ENCODE measurements at places on chromosomes 3 and 15.

- DNase-seq: no peak
Observed at GRCh38 chr3:124313621-124314020, 321.7 kb upstream of the ROPN1 start.

DNA sequence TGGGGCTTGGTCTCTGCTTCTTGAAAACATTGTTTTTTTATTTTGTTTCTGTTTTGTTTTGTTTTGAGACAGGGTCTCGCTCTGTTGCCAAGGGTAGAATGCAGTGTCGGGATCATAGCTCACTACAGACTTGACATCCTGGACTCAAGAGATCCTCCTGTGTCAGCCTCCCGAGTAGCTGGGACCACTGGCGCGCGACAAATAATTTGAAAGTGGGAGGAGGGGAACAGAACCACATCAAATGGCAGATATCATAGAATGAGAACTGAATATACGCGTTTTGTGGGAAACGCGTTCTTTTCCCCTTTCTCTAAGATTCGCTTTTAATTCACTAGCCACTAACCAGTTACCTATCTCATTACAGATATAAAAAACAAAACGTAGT is 641 bp upstream of the VPS13C start:
- DNase-seq: no peak

- DNase-seq: no peak
Observed at GRCh38 chr15:48647962-48648361, 2.5 kb upstream of the FBN1 start.

GRCh38 chr15:60397772-60398445 is at the start of gene ANXA2:
ANXA2 (minus strand) TSS chr15:60397986; CDS start chr15:60386075, 11,911 bp downstream.
- DNase-seq: peak; percentile 81

DNA sequence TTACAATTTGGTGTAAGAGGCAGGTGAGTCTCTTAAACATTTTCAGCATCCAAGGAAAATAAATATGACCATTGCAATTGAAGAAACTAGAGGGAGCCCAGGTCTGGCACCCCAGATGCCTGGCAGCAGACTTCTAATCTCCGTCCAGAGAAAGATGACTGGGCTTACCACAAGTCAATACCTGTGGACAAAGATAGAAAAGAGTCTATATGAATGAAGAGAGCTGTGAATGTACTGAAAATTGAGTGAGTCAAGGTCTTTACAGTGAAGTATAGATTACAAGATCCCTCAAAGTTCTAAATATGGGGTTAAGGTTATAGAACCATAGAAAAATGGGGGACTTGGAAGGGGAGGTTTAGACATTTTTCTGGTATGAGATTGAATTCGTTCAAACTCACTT is 827.4 kb upstream of the NR2F2 start:
- no peak for DNase-seq

DNA sequence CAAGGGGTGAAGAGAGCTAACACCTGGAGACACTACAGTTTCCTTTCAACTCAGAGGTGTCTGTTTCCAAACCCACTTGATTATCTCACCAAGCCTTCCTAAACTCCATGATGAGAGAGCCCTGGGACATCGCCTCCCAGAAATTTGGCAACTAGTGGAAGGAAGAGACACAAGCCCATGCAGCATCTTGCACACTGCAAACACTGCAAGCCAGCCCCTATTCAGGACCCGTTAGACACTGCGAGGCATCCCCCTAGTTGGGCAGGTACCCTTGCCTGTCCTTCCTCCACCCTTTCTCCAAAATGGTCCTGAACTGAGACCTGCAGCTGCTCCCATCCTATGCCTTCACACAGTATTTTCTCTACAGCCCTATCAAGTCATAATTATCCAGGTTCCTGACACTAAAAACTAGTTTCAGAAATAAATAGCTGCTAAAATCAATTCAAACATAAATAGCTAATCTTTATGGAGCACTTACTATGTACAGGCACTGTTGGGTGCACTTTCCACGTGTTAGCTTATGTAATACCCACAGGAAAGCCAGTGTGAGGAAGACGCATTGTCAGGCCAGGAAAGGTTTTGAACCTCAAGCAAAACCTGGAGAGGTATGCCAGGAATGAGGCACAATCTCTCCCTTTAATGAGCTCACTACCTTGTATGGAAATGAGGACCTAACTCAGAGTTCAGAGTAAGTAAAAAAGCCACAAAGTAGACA is 2.8 kb downstream of the MAGI1 start:
- no peak for DNase-seq

DNA sequence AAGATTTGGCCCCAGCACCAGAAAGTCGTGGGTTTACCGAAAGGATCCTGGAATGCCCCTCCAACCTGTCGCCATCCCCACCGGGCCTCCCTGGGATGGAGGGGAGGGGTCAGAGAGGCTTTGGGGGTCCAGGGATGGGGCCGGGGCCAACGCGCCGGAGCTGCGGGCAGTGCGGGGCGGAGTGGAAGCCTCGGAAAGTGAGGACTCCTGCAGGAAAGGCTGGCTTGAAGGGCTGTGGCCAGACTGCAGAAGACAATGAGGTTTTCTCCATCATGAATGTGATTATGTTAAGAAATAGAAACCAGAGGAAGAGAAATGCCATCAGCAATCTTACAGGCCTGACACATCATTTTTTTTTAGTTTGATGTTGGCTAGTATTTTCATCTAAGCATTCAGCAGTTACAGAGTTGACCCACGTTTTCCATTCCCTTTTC is 738 bp downstream of the YEATS2 start:
- peak; percentile 36 for DNase-seq

DNA sequence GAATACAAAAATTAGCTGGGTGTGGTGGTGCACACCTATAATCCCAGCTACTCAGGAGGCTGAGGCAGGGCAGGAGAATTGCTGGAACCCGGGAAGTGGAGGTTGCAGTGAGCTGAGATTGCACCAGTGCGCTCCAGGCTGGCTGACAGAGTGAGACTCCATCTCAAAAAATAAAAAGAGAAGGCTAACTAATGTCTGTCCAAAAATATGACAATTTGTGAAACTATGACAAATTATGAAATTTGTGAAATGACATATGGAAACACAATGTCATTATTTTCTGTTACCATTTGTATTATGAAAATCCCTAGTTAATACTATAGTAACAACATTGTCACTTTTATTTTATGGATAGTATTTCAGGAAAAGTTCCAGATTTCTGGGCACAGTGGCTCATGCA is 1306.3 kb upstream of the EPHA6 start:
- no peak for DNase-seq

DNA sequence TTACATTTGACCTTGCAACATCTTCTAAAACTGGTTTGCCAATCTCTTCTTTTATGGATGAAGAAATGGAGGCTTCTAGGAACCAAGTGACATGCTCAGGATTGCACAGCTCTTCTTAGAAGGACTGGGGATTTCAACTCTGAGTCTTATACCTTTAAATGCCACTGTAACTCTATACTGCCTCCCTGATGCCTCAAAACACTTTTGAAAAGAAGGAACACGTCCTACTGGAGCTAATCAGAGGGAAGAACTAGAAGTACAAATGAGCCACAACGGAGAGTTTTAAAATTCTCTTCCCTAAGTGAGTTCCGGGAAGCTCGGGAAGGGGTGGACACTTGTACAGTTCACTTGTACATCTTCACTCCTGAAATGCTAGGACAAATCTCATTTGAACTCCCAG is 949 bp upstream of the MITF start:
- no peak for DNase-seq

- DNase-seq: no peak
Observed at GRCh38 chr3:45858809-45859543, 17.1 kb upstream of the LZTFL1 start.

GRCh38 chr3:27484015-27484844 is at the start of gene SLC4A7:
SLC4A7 (minus strand) TSS chr3:27484384; CDS start chr3:27484126, 258 bp downstream.
- DNase-seq: peak; percentile 97

DNA sequence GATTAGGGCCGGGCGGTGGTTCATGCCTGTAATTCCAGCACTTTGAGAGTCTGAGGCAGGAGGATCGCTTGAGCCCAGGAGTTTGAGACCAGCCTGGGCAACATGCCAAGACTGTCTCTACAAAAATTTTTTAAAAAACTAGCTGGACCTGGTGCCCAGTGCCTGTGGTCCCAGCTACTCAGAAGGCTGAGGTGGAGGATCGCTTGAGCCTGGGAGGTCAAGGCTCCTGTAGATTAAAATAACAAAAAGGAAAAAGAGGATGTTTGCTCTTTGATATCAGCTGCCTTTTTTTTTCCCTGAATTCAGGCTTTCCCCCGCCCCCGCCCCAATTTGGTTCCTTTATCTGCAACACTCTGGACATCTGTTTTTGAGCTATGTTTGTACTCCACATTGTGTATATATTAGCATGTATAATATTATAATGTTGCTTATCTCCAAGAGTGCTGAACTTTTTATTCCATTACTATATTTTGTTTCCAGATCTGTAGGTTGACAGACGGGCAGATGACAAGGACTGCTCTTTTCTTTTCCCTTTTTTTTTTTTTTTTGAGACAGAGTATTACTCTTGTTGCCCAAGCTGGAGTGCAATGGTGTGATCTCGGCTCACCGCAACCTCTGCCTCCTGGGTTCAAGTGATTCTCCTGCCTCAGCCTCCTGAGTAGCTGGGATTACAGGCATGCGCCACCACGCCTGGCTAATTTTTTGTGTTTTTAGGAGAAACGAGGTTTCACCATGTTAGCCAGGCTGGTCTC is 4.6 kb downstream of the SNAP23 start:
- DNase-seq: no peak

GRCh38 chr3:113374078-113374477 is 67.2 kb downstream of the CFAP44 start:
- no peak for DNase-seq

DNA sequence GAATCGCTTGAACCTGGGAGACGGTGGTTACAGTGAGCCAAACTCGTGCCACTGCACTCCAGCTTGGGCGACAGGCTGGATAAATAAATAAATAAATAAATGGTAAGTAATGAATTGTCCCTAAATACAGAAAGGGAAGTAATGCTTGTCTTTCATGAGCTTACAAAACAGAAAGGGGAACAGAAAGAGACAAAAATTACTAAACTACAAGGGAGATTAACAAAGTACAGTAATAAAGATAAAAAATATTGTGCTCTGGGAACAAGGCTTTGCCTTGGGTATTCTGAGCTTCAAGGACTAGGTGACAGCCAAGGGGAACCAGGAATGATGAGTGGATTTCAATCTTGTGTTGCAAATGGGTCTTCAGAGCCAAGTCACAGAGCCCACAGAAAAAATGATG is 9.2 kb upstream of the HLTF start:
- no peak for DNase-seq

GRCh38 chr3:48739955-48740823 is 23.2 kb upstream of the IP6K2 start:
- DNase-seq: peak; percentile 17

- DNase-seq: no peak
Observed at GRCh38 chr3:8765528-8765927, 3.9 kb downstream of the OXTR start.

- DNase-seq: peak; percentile 45
Observed at GRCh38 chr3:49602877-49603411, 48.7 kb downstream of the BSN start.

- no peak for DNase-seq
Observed at GRCh38 chr15:47846876-47847275, 129.6 kb downstream of the SEMA6D start.

DNA sequence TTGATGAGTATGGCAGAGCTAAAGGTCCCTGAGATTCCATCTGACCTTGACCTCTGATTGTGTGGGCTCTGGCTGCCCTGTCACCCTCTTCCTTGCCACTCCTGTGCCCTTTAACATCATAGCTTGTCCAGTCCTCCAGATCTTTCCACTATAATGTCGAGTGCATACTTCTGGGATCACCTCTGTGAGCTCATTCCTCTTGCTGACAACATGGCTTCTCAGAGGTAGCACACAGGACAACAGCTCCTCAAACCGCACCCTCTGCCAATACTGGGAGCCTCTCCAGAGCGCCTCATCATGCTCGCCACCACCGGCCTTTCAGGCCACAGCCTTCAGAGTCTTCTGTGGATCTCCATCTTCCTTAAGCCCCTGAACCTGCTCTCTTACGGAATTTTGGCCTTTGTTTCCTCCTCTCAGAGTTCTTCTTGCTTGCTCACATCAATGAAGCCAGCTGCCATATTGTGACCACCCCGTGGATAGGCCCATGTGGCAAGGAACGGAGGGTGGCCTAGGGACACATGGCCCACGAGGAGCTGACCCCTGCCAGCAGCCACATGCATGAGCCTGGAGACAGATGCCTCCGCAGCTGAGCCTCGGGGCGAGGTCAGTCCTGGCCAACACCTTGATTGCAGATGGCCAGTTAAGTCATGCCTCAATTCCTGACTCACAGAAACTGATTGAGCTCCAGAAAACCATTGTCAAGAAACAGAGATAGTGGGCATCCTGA is 31.1 kb downstream of the PLA2G4D start:
- no peak for DNase-seq

DNA sequence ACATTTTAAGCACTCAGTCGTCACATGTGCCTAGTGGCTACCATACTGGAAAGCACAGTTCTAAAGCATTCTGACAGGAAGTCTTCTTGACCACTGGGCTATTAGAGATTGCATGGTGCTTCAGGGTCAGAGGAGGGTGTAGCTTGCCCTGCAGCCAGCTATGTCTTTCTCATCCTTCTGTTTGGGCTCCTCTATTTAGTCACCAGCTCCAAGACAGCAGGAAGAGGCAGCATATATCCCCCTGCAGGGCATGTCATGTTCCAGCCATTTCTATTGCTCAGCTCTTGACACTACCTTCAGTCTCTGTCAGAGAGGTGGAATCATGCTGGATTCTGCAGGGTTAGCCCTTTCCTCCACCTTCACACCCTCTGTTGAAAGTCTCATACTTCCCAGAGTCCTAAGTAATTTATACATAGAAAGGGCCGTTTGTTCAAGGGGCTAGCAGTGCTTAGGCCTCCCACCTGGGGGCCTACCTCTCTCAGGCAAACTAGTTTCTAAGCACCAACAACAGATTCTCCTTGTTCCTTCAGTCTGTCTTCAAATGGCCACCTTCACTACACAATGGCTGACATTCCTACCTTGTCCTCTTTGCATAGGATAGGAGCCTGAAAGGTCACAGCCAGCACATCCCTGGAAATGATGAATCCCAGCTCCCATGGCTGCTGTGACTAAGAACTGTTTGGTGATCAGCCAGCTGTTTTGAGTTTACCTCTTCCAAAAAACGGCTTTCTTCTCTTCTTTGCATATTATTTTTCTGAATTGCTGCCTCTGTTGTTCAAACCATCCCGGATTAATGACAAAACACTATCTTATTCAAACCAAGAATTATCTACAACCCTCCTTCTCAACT is 115.7 kb upstream of the BFSP2 start:
- no peak for DNase-seq

GRCh38 chr3:168847291-168847883 is 751.7 kb upstream of the GOLIM4 start:
- no peak for DNase-seq

DNA sequence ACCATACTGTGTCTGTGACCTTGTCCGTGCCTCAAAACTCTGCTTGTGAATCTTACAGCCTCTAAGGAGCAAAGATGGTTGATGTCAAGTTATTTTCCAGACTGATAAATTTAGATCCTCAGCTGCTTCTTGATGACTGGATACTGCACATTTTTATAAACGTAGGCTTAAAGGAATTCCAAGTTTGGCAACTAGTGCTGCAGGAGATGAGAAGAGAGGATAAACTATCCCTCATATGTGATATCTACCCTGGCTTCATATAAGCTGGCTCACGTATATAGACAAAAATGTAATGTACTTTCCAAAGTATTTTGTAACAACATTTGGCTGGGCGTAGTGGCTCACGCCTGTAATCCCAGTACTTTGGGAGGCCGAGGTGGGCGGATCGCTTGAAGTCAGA is 89.6 kb downstream of the GMPS start:
- no peak for DNase-seq

- DNase-seq: no peak
Observed at GRCh38 chr3:175593331-175593730, 734.2 kb downstream of the NAALADL2 start.
